ENCODE measurements at places on chromosomes 12 and 14. TPM values are rescaled to one million over a fixed set of nuclear protein-coding genes. Genes with fewer than 3 reads are reported as not detected.

TEAD4 gene
- 18.8 TPM for polyA plus RNA-seq

DNA sequence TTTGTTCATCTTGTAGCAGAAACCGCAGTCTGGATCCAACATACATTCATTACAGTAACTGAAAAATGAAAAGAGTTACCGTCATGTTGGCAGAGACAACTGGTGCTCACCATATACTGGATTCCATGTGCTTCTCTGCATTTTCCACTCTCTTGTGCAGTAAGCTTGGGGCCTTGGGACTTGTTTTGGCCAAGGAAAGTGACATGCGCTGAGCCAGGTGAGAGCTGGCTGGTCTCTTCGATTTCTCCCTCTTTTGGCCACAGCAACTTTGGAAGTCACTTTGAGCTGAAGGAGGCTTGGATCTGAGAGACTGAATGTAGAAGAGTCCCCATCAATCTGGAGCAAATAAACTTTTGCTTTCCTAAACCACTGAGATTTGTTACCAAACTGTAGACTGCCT is 210.6 kb upstream of the ABCD2 start:
- DNase-seq = no peak

DNA sequence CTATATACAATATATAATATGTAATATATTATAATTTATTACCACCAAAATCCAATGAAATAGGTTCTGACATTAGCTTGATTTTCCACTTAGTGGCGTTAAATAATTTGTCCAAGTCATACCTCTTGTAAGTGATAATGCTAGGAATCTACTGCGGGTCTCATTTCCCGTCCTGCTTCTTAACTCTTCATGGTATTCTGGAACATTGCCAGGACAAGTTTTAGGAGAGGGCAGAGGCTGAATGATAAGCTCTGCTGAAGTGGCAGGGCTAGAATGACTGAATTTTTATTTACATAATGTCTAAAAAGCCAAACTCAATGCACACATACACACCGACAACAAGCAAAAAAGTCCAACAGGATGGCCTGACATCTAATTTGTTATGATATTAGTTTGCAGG is 70.4 kb upstream of the PTPRQ start:
- DNase-seq = no peak

ABCC9 gene
- 9.4 TPM for polyA plus RNA-seq

- no peak for DNase-seq
These were observed 1.3 kb downstream of the PPFIA2 start for GRCh38 chr12:81757731-81758365.

INHBC gene
- not detected for polyA plus RNA-seq

DNA sequence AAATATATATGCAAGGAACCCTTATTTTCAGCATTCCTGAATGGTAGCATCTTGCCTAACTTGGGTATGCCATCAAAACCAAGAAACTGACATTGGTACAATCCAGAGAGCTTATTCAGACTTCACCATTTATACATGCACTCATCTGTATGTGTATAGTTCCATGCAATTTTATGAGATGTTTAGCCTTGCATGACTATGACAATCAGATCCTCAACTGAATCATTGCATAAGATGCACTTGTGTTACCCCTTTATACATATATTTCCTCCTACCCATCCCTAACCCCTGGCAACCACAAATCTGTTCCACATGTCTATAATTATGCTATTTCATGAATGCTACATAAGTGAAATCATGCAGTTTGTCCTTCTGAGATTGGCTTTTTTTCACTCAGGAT is 37.0 kb upstream of the PPFIBP1 start:
- no peak for DNase-seq

DNA sequence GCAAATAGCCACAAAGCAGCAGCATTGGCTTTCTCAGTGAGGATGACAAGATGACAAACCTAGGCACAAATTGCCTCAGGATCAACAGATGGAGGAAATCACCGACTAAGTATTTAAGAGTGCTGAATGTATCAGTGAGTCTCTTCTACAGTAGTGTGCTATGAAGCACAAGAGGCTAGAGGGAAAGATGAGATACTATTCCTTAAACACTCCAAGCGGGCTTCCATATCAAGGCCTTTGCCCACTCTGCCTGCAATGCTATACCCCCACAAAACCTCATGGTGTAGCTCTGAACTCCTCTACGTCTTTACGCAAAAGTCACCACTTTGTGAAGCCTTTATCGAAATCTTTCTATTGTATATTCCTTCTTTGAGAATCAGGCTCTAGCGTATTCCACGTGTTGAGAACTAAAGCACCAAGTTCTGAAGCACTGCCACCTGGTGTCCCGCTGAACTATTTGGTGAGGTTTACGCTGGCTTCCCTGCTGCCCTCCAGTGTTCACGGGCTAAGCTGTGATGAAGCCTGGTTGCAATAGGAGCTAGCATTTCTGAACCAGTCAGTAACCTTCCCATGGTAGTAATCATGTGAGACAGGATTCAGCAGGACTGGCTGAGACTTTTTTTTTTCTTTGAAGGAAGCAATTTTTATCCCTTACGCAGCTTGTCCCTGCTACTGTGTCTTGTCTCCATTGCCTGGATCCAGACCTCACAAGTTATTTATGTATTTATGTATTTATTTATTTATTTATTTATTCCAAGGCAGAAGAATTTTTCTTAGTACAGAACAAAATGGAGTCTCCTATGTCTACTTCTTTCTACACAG is 426.5 kb upstream of the OR4E1 start:
- DNase-seq = no peak

- DNase-seq = no peak
These were observed 32.6 kb downstream of the MLXIP start for GRCh38 chr12:122111089-122111641.

- DNase-seq = no peak
These were observed 1.5 kb upstream of the TUBA1C start for GRCh38 chr12:49263400-49263763.

- no peak for DNase-seq
These were observed 6.9 kb downstream of the PHETA1 start for GRCh38 chr12:111361717-111362576.

DNA sequence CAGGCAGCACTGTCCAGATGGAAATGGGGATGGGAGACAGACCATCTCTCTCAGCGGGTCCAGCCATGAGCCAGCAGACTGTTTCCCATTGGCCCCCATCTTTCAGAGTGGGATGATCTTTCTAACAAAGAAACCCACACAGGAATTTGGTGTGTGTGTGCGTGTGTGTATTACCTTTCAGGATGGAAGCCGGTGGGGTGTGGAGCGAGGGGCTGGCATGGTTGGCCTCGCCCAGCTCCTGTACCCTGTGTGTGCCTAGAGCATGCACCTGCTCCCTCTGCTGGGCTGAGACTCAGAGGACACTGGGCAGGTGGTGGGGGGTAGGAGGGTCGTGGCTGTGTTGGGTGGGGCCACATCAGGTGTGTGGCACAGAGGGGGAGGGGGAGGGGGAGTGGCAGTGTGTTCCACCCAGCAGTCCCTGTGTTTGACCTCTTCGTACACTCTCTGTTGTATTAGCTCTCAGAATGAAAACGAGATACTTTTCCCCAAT is 33.0 kb upstream of the TSPAN9 start:
- no peak for DNase-seq

GRCh38 chr12:11767798-11768197 is 118.3 kb downstream of the ETV6 start:
- no peak for DNase-seq

DNA sequence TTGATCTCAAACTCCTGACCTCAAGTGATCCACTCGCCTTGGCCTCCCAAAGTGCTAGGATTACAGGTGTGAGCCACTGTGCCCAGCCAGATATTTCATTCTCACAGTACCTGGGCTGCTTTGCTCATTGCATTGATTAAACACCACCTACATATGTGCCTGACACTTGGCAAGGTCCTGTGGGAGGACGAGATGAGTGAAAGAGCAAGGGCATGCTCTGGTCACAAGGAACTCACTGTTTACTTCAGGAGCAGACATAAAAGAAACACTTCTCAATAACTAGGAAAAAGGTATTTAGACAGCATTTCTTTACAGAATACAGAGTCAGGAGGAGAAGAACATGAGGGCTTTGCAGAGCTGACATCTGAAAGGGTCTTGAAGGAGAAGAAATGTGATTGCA is 91.7 kb downstream of the TMCC3 start:
- no peak for DNase-seq

TSHR gene
- polyA plus RNA-seq = not detected

B4GALNT1 gene
- polyA plus RNA-seq = 1.2 TPM

RHEBL1 gene
- polyA plus RNA-seq = 1.3 TPM

DNA sequence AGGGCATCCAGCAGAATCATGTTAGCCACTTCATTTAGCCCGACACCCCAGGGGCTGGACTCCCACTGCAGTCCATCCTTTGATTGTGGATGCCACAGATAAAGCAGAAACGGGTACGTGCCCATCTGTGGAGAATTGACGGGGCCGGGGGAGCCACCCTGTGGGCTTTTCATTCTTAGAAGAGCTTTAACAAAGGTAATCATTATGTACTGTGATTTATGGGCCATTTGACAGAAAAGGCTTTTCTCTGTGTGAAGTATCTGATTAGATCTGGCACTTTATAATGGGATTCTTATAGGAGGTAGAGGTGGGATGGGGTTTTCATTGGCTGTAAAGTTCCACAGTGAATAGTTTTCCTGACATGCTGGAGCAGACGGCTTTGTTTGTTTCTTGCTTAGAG is 40.4 kb downstream of the AACS start:
- no peak for DNase-seq

- no peak for DNase-seq
These were observed 21.8 kb downstream of the MVK start for GRCh38 chr12:109595321-109595902.

SLCO1C1 gene
- polyA plus RNA-seq = not detected

KRT7 gene
- polyA plus RNA-seq = 659 TPM

- no peak for DNase-seq
These were observed 441 bp downstream of the PDE3A start for GRCh38 chr12:20368651-20369304.

- DNase-seq = peak; percentile 6
These were observed 28.6 kb downstream of the SUDS3 start for GRCh38 chr12:118404876-118405521.

- DNase-seq = no peak
These were observed 31.9 kb downstream of the SERPINA3 start for GRCh38 chr14:94644102-94644535.

GRCh38 chr14:71238835-71239234 is 331.6 kb downstream of the PCNX1 start:
- no peak for DNase-seq

- no peak for DNase-seq
These were observed 333.7 kb downstream of the DAD1 start for GRCh38 chr14:22255017-22255950.

DNA sequence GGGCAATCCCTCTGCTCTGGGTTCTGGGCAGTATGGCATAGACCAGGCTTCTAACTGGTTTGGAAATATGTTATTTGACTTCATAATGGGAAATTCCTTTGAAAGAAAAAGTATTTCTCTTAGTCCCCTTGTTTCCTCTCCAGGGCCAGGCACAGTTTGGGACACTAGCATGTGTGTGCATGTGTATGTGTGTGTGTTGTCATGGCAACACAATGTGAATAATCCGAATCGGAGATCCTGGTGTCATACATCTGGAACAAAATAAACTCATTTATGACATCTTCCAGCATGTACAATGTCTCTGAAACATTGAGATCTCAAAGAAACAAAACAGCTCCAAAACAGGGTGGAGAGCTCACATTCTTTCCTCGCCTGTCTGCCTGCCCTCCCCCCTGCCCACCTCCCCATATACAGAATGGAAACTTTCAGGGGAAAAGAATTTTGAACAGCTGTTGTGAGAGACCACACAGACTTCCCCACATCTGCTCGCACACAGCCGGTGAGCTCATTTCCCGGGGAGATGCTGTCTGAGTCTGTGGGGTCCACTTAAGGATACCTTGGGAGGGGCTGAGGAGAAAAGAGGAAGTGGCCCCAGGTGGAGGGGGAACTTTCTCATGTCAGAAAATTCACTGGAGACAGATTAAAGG is 55.5 kb upstream of the PARP11 start:
- no peak for DNase-seq
